ENCODE measurements at places on chromosomes 13 and 19.

DNA sequence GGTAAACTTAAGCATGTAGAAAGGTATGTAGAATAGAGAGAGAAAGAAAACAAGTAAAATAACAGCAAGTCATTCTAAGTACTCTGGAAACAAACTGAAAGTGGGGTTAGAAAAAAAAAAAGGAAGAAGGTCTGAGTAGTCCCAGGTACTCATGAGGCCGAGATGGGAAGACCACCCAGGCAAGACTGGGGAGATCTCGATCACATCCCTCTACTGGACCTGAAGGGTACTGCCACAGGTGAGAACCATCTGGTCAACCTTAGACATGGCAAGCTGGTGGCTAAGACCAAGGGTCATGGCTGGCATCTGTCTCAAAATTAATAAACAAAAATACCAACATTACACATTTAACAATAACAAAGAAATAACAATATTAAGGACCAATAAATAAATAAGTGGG lies 36.3 kb upstream of the ZNF724 start:
- no peak for DNase-seq

GRCh38 chr13:63110466-63110865 lies 1694.8 kb upstream of the PCDH20 start:
- no peak for DNase-seq

DNA sequence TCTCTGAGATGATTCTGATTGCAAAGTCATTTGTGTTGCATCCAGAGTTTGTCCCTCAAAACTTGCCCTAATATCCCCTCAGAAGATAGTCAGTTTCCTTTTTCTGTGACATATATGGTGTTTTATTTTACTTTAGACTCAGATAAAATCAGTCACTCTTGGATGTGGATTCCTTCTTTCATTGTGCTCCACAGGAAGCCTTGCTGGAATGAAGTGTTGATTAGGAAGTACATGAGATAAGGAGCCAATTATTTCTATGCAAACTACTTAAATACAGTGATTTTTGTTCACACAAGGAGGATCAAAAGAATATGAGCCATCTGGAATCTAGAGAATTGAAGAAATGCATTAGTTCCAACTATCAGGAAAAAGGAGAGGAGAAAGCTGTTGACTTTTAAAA lies 107.6 kb upstream of the RXFP2 start:
- DNase-seq: no peak

DNA sequence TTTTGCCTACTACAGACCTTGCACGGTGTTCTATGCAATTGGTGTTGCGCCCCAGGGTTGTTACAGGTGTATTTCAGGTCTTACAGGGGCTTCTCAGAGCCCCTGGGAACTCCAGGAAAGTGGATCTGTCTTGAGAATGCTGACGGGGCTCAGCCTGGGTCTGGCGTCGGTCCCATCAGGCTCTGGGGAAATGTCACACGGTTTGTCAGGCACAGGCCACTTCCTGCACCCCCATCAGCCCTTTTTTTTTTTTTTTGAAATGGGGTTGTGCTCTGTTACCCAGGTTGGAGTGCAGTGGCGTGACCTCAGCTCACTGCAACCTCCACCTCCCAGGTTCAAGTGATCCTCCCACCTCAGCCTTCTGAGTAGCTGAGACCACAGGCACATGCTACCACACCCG lies 13.2 kb downstream of the CLEC4G start:
- DNase-seq: no peak

- DNase-seq: no peak
These were observed 199.2 kb downstream of the LACC1 start for GRCh38 chr13:44078806-44079376.
